ENCODE measurements at places on chromosomes 2 and 18.
A peak's percentile ranks its signal among the peaks of the same experiment; 100 is the strongest.

DNA sequence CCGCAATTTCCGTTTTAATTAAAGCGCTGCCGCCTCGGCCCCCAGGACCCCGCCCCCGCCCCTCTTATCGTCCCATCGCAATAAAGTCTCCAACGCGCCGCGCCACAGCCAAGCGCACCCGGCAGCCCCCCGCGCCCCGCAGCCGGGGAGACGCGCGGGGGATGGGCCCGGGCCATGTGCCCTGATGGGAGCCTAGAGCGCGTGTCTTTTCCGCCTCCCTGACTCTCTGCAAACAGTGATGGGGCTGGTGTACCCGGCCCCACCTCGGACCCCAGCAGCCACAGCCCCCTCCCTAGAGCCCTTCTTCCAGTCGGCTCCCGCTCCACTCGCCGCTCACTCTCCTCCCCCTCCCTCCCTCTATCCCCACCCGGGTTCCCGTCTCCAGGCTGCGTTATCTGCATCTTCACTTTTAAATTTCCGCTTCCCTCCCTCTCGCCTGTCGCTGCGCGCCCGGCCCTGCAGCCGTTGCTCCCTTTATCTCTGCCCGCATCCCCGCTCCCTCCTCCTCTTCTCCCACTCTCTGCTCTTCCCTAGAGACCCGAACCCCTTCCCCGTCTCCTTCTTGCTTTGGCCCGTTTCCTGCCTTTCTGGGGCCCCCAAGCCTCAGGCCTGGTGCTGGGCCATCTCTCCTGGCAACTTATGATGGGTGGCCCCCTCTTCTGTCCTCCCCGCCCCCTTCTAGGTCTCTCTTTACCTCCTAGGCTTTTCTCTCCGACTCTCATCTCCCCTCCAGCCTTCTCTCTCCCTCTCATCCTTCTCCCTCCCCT, 524 bp upstream of the FEV start:
- no peak for DNase-seq

DNA sequence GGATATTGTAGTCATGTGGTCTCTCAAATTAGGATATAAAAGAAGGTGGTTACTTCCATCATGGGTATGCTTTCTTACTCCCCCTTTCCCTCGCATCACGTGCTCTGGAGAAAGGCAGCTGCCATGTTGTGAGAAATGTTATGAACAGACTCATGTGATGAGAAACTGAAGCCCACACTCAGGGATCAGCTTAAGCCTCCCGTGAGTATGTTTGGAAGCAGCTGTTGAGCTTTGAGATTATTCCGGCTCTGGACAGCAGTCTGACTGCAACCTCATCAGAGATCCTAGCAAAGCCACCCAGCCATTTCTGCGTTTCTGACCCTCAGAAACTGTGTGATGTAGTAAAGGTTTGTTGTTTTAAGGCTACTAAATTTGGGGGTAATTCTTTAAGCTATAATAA, 700.1 kb downstream of the ADCYAP1 start:
- DNase-seq, result no peak

DNA sequence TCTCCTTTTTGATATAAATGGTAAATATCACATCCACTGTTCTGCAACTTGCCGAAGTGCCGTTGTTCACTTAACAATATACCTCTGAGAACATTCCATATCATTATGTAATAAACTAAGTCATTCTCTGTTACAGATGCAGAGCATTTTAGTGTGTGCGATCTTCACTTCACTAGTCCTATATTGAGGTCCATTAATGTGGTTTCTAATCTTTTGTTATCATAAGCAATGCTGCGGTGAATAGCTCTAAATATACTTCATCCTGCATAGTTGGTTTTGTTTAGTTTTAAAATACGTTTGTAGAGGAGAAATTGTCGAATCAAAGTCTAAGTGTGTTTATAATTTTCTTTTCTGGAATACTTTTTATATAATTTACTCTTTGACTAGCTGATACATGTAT, 280.3 kb upstream of the TRIB2 start:
- DNase-seq, result no peak

DNA sequence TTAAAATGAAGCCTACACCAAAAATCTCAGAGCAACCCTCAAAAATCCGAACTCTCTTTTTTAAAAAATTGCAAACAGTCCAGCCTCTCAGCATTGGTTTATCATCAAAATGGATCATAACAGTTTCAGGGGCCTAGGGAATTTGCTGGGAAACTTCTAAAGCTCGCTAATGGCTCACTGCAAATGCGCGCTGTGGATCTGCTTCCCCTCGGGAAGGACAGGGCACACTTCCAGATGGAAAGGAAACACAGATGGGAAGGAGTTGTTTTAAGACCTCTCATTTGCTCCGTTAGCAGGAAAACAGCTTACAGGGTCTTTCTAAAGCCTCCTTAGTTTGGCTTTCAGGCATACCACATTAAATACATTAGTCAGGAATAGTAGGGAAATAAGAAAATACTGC, 27.2 kb downstream of the FECH start:
- DNase-seq, result no peak

- no peak for DNase-seq
Measured at GRCh38 chr2:180061546-180061945, 54.4 kb upstream of the CWC22 start.

GRCh38 chr2:149601141-149601796, 13.7 kb upstream of the MMADHC start:
- DNase-seq, result no peak

DNA sequence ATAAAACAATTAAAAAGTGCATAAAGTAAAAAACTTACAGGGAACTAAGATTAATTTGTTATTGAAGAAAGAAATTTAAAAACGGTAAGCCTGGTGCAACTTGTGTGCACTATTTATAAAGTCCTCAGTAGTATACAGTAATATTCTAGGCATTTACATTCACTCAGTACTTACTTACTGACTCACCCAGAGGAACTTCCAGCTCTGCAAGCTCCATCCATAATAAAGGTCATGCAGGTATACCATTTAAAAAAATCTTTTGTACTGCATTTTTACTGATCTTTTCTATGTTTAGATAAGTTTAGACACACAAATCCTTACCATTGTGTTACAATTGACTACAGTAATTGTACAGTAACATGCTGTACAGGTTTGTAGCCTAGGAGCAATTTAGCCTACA, 51.5 kb upstream of the NXPH2 start:
- DNase-seq, result no peak

DNA sequence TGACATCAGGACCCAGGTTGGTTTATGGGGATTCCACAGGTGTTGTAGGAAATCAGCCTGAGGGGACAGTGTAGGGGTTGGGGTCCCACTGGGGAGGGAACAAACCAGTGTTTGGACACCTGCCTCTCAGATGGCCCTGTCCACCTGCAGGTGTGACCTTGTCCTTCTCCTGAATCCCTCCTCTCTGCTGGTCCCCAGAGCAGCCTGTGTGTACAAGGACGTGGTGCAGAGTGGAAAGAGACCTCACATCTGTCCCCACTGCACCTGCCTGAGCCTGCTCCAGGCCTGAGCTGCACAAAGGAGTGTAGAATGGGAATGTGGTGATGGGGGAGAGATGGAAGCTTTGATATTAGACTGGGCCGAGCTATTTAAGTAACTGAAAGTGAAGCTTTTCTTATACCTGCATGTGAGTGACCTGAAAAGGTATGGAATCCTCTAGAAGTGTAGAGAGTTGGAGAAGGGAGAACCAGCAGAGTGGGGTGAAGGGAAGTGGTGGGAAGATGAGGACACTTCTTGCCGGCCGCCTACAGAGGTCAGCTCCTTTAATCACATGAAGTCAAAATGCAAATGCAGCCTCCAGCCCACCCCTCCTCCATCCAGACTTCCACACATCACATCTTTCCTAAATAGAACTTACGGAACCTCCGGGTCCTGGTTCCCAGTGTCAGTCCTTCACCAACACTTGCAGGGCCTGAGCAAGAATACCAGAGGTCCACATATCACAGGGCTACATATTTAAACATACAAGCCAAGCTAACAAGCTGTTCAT, 89.3 kb upstream of the SMAD2 start:
- no peak for DNase-seq

DNA sequence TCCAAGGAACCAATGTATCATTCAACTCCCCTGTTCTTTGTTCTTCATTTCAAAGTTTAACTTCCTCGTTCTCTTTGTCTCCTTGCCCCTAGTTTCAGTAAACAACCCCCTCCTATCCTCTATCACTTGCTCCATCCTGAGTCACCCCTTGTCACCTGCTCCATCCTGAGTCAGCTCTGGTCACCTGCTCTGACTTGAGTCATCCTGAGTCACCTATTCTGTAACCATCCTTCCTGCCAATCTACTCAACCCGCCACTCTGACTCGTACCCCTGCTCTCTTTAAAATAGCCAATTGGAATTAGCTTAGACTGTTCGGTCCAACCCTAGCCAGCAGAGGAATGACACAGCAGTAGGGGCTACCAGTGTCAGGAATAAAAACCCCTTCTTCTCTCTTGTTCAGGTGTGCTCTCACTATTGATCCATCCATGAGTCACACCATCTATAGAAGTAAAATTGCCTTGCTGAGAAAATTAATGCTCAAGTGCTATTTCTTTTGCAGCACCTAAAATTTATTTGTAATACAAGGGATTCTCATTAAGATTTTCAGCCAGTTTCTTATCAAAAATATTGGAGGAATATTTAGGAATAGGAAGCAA, 326.8 kb downstream of the AKAIN1 start:
- no peak for DNase-seq

DNA sequence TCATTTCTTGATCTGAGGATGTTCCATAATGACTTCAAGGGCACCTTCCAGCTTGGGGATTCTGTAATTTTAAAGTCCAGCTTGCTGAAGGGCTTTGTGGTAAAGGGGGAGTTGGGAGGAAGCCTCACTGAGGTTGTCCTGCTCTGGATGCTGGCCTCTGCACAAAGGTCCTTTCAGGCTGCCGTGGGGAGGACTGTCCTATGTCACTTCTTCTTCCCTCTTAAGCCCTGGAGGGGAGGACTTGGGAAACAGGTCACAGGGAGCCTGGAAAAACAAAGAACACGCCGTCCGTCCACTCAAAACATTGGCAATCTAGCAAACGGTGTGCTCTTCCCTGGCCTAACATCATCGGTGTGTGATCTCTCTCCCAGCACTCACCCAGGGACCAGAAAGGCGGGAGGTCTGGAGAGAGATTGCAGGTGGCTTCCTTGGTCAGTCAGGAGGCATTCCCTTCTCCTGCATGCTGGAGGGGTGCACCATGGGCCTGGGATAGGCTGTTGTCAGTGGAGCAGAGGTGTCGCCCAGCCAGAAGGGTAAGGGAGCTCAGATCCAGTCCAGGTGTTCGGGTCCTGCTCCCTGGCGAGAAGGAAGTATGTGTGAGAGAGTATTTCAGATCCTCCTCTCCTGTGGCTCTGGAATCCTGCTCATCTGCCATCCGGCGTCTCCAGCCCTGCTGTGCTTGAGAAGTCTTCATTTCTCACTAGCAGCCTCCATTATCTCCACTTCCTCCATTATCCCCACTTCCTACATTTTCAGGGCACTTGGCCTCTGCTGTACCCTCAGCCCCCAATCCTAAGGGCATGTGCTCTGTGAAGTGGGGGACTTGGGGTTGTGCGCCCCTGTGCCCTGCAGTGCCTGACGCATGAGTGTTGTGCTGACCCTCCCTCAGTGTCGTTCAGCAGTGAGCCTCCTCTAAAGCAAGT, 20.1 kb downstream of the ASAP2 start:
- no peak for DNase-seq

DNA sequence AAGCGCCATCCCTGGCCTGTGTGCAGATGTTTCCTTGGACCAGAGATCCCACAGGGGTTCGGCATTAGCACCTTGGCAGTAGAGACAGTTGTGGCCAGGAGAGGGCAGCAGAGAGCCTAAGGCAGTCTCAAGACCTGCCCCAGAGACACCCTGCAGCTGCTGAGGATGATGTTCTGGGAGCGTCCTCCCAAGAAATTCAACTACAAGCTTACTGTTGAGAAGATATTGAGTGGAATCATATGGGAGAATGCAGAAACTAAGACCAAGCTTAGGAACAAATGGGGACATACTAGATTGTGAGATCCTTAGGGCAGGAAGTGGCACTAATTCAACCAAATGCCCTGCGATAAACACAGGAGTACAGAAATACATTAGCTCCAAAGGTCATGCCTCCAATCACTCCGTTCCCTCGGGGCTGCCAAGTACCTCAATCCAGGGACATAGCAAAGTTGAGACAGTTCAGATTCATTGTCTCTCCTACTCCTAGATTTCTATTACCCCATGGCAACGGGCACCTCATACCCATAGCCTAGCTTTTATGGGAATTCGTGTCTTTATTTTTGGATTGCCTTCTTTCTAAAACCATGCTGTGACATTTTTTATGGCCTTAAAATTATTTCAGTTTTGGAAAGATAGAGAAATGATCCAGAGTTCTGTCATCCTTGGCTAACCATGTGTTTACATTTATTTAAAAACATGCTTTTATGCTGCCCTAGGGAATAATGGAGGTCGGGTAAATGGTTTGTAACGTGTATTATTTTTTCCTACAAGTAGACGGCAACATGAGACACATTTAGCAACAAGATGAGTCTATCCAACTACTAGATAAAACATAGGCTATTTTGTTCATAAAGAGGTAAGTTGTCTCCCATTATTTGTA, 2.2 kb upstream of the ERMN start:
- DNase-seq, result peak; percentile 65

DNA sequence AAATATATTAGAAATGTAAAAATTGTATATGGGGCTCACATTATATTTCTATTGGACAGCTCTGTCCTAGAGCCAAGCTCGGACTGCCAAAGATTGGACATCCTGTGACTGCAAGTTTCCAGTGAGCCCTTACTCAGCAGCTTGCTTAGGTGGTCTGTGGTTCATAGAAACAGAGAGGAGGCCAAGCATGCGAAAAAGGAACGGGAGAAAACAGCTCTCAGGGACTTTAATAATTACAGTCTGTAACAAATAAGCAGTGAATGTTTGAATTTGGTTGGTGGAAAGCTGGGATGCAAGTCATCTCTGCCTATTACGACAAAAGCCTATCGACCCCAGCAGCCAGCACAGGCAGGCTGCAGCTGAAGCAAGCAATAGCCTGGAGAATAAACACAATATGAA, 35.6 kb downstream of the WIPF1 start:
- no peak for DNase-seq

- no peak for DNase-seq
Measured at GRCh38 chr18:64275593-64276300, 126.9 kb upstream of the LINC00305 start.

DNA sequence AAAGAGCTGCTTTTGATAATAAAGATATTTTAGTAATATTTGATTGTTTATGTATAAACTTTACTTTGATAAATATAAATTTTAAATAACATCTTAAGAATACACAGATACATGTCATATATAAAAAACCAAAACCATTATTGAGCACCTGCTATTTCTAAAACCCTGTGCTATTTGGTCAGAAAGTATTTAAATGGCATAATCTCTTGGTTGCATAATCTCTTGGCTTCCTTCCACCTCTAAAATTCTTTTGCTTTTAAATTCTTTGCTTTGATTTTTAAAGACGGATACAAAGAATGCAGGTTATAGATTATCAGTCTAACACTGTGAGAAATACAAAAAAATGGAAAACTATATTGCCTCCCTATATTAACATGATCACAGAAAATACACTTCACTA, 36.9 kb downstream of the ACMSD start:
- DNase-seq, result no peak

- peak; percentile 42 for DNase-seq
Measured at GRCh38 chr2:193963472-193964119, 1693.4 kb upstream of the SLC39A10 start.

DNA sequence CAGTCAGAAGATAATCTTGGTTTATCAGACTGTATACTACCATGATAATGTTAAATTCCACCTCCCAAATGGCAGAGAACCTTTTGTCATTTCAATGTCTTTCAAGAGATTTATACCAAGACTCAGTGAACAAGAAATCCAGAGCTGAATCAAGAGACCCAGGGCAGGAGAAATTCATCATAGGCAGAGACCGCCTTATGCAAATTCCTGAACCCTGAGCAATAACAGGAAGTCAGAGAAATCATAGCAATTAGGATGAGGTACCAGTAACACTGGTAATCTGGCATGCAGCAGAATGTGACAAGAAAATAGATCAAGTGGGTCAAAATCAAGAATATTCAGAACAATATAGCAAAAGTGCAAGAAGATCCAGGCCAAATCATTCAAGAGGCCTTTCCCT, 412.4 kb upstream of the LRATD1 start:
- no peak for DNase-seq
